T-helper 9 cell (primary cell): ENCODE measurements at places on chromosomes 3 and 15.
A peak's percentile ranks its signal among the peaks of the same experiment; 100 is the strongest.

GRCh38 chr3:138389144-138389601, 40.8 kb downstream of the MRAS start:
- no peak for DNase-seq

DNA sequence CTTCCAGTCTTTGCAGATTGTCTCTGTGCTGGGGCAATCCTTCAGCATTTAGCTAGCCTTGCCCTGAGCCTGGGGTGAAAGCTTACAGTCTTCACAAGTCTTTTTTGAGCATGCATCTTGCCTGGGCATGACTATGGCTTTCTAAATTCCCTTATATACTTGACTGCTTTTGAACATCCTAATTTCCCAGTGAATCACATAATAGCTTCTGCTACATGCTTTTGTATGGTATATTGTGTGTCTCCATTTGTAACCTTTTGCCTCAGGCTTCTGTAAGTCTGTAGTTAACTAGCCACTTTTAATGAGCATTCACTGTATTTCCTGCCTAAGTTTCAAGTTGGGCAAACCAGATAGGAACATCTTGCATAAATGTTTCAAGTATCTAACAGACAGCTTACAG, 76.8 kb downstream of the CHCHD4 start:
- no peak for DNase-seq

DNA sequence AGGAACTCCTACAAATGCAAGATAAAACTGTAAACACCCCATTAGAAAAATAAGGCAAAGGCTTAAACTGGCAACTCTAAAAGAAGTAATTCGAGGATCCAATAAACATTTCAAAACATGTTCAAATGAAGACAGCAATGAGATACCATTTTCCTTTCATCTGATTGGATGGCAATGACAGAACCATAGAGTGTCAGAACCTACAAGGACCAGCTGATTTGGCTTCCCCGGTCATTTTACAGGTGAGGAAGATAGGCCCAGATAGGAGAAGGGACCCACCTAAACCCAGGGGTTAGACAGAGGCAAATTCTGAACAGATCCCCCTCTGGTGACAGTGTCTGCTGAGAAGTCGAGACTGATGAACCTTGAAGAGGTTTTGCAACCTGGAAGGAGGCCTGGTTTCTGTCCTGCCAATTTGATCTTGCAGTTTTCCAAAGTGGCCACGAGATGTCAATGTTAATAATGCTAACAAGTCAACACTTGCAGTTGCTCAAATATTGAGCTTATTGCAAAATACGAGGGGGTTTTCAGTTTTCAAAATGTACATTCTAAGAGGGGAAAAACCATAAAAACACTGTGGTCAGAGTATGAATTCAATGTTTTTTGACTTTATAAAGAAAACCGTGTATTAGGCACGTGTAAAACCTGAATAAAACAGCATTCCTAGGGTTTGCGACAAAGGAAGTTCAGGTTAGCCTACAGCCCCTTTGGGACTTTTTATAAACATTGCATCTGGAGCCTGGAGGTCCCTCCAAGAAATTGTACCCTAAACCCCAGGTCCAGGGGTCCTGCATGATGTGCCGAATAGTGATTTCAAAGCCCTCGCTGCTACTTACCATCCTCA, 21.5 kb downstream of the CFAP161 start:
- no peak for DNase-seq

DNA sequence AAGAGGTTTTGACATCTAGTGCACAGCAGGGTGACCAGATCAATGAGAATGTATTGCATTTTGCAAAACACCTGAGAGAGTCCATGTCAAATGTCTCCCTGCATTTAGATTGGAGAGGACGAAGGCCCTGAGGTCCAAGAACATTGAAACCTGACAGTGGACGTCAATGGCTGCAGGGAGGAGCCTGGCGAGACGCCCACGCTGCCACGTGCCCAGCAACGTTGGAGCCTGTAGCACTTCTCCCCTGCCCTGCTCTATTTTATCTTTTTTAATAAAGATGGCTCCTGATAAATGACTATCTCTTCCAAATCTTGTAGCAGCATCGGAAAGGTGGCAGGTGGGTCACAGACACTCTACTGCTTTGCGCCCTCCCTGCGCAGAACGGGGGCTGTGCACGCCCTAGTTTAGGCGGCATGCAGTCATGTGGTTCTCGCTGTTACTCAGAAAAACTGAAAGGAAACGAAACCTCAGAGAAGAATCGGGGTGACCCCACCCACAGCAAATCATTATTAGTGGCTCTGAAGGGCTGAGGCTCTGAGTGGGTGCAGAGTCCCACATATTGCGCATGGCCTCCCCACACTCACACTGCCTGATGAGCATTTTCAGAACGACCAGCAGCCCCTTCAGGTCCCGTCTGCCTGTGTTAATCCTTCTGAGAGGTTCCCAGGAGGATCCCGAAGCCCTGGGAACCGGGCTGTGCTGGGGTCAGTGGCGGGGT, 62.5 kb upstream of the TAMM41 start:
- DNase-seq: no peak

GRCh38 chr3:44721231-44722102, 8.0 kb upstream of the ZNF501 start:
- no peak for DNase-seq

- DNase-seq: no peak
Observed at GRCh38 chr15:98154863-98155262, 194.4 kb downstream of the ARRDC4 start.

GRCh38 chr3:9787714-9788113, 4.6 kb downstream of the TADA3 start:
- DNase-seq: no peak

DNA sequence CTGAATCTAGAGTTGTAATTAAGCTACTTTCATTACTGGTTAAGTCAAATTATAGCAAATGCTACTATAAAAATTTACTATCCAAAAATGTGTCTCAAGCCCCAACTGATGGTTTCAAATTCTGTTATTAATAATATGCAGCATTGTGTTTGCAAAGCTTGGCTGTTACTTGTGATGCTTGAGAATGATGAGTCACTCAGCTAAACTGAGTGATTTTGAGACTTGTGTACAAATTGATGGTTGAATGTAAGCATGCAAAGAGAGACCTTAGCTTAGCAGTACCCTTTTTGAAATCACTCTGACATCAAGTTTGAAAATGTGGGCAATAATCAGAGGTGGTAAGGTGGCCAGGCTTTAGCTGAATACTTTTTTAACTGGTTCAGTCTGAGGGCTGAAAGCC, 27.6 kb downstream of the OPA1 start:
- DNase-seq: no peak

GRCh38 chr3:138030734-138031280, 20.8 kb downstream of the CLDN18 start:
- no peak for DNase-seq

GRCh38 chr3:36812240-36812639, 47.9 kb upstream of the DCLK3 start:
- DNase-seq: no peak

DNA sequence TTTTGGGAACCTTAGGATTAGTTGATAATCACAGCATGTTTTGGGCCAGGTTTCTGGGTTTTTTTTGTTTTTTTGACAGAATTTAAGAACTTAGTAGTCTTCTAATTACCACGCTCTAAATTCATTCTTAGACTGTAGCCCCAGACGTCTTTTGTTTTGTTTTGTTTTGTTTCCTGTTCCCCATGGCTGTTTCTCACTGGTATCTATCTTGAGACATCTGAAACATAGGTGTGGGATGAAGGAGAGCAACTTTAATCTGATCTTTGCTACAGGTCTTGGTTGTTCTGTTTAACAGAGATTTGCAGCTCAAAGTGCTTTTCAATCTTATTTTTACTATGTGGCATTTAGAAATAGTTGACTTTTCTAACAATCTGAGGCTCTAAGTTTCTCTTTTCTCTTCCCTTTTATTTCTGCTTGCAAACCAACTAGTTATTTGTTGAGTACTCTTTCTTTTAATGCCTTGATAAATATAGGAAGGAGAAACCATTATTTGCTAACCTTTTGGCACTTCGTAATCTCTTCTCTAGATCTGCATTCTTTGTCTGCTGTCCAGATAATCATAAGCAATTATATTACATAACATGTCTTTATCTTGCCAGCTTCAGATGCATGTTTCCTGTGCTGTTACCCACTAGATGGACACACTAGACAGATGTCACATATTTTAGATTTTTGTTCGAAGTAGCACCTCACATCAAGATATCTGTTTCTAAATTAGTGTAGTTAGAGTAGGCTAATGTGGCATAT, 40.9 kb downstream of the FBXL2 start:
- no peak for DNase-seq

DNA sequence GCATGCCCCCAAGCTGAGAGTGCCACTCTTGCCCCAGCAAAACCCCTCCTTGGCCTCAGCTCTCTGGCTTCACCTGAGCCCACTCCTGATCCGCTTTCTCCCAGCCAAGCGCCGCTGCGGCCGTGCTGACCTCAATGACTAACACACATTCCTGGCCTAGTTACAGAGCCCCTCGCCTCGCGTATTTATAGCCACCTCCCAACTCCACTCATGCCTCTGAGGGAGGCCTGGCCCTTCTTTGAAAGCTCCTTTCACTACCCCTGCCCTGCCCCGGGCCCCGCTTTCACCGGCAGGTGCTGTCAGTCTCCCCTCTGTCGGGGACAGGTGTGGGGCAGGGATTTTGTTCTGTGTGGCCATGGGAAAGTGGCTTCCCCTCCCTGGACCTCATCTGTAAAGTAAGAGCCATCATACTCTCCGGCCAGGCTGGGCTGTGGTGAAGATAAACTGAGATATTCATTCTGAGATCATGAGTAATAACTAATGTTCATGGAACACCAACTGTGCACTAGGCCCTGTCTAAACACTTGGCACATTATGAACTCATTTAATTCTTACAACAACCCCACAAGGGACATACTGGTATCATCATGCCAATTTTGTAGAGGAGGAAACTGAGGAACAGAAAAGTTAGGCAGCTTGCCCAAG, 13.2 kb upstream of the ATP2B2 start:
- no peak for DNase-seq

DNA sequence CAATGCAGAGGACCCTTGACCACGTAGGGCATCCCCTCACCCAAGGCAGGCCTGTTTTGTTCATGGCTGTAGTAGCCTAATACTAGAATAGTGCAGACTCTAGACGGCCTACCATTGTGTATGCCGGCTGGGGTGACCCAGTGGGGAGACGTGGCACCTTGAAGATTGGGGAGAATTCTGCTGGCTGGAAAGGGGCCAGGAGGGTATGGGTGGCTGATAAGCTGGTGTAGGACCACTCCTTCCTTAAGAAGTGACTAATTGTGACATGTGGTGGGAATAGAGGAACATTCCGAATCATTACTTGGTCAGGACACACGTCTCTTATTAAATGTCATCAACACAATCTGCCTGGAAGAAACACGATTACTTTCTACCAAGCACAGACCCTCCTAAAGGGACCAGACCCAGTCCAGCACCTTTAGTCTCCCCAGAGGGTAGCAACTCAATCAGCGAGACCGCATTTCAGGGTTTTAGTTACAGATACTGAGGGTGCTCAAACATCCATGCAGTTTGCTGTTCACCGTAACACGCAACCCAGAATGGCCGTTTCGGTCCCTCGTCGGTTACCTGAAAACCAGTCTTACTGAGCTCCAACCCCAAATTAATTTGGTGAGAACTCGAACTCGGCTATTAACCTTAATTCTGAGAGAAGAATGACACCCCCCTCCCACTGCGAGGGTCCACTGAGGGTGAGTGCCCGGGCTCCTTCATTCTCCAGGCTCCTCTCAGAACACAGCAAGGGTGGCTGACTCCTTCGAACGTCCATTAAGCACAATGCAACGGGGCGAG, 1.6 kb upstream of the KLF13 start:
- DNase-seq: no peak

DNA sequence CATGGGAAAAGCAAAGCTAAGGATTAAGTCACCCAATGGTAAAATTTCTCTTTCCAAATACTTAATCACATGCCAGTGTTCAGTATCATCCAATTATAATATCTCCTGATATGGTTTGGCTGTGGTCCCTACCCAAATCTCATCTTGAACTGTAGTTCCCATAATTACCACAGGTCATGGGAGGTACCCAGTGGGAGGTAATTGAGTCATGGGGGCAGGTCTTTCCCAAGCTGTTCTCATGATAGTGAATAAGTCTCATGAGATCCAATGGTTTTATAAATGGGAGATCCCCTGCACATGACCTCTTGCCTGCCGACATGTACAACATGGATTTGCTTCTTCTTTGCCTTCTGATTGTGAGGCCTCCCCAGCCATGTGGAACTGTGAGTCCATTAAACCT, 26.1 kb upstream of the NMB start:
- DNase-seq: no peak

DNA sequence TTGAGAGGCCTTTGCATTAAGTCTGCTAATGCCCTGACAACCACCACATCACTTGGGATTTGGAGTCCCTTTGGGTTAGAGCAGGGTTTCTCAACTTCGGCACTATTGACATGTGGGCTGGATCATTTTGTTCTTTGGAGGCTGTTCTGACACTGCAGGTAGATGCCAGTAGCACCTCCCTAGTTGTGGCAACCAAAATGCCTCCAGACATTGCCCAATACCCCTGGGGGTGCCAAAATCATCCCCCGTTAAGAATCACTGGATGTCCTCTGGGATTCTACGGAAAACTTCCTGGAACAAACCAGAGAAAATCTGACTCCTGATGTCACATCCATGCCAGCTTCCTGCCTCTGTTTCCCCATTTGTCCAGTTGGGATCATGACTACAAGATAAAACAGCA, 37.2 kb upstream of the BLM start:
- no peak for DNase-seq

GRCh38 chr15:73709686-73710085, 25.5 kb downstream of the CD276 start:
- DNase-seq: no peak

DNA sequence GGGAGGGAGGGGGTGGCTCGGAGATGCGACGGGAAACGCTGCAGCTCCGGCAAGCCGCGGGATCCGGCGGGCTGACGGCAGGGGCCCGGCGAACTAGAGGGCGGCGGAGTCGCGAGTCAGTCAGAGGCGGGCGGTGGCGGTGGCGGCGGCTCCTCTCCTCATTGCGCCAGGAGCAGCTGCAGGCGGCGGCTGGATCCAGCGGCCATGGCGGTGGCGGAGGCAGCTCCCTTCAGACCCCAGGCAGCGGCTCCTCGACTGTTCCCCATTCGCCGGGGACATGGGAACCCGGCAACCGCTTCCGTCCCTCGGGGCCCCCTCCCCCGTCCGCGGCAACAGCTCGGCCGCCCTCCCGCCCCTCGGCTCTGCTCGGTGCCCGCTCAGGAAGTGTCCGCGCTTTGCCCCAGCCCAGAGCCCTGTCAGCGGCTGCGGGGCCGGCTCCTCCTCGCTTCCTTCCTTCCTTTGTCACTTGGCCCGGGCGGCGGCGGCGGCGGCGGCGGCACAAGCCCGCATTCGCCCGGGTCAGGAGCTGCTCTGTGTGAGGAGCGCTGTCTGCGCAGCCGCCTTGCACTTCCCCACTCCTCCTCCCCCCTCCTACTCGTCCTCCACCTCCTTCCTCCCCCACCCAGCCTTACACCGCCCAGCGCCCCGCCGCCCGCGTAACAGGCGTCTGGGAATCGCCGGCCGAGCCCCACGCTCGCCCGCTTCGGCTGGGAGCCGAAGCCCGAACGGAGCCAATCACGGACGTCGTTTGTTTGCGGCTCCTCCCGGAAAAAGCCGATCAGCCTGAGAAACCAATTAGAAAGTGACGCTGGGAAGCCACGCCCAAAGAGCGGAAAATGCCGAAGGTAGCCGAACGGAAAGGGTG, at the start of gene GSK3B:
Gene GSK3B, minus strand, starts transcription at position 537 of the 865 bp plus-strand sequence. CDS start 1,013 bp downstream, outside the sequence.
- peak; percentile 98 for DNase-seq

- DNase-seq: no peak
Observed at GRCh38 chr3:134369231-134369741, 5.0 kb downstream of the AMOTL2 start.
